Effector memory CD8-positive, alpha-beta T cell (primary cell): ENCODE measurements at places on chromosomes 7 and 10.

DNA sequence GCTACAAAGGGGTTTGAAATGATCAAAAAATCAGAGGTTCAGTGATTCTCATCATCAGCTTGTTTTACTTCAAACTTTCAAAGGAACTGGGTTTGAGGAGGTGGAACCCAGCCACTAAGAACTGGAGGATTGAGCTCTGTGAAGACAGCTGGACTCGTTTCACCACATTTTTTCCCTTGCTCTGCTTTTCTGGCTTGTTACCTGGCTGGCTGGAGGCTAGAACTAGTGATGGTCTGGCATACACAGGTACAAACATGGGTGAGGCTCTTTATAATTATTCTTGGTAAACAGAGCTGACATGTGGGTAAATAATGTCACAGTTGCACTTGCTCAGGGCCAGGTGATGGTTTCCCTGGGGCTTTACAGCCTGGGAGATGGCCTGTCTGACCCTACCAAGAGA lies 352.5 kb downstream of the FGFR2 start:
- DNase-seq, result no peak

- DNase-seq, result no peak
These were observed 140.5 kb downstream of the PTPRN2 start for GRCh38 chr7:158447151-158447505.

DNA sequence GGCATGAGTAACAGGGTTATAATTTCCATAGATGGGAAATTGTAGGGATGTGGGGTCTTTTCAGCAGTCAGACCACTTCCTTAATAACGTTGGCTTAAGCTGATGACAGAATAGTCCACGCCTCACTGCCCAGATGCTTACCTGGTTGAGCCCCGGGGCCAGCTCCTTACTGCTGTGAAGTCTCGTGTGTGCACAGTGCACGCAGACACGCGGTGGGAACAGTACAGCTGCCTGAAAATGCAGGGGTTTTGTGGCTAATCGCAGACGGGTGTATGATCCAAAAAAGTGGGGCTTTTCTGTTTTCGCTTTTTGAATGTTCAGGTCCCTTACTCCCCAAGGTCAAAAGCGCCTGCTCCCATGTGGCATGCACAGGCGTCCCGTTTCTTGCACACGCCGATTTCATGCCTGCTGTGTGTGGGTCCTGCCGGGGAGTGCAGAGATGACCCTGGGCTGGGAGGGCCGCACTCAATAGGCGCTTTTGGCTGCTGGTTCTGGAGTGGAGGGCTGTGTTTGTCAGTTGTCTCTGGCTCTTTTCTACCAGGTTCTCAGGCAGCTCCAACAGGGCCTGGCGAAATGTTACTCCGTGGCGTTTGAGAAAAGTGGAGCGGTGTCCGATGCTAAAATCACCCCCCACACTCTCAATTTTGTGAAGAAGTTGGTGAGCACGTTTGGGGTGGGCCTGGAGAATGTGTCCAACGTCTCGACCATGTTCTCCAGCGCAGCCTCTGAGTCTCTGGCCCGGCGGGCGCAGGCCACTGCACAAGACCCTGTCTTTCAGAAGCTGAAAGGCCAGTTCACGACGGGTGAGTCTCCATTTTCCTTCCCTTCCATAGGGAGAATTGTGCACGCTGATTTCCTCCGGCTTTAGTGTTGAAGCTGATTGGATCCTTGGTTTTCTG lies 116.0 kb downstream of the TRRAP start:
- no peak for DNase-seq

DNA sequence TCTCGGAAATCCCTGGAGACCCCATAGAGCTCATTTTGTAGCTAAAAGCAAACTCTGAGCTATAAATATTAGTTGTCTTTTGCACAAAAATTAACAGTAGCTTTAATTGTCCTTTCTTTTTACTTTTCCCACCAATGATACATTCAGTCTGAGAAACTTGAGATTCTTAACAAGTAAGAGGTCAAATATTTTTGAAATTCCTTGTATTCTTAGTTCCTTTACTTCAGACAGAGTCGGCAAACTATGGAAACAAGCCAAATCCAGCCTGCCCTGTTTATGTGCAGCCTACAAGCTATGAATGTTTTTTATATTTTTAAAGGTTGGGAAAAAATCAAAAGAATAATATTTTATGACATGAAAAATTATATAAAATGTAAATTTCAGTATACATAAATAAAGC lies 146.6 kb downstream of the CTNNA3 start:
- no peak for DNase-seq

- DNase-seq, result no peak
These were observed 831 bp downstream of the CCDC7 start for GRCh38 chr10:32446536-32447406.

GRCh38 chr10:28624351-28624750 lies 53.0 kb upstream of the BAMBI start:
- DNase-seq, result no peak

- no peak for DNase-seq
These were observed 209.2 kb upstream of the PPP2R2D start for GRCh38 chr10:131691481-131692090.

- no peak for DNase-seq
These were observed 205.2 kb upstream of the GHITM start for GRCh38 chr10:83934062-83934461.

- DNase-seq, result no peak
These were observed 13.4 kb downstream of the SLC29A4 start for GRCh38 chr7:5296015-5296610.

- DNase-seq, result no peak
These were observed 488.0 kb upstream of the POM121L12 start for GRCh38 chr7:52547308-52547910.

- no peak for DNase-seq
These were observed 26.3 kb upstream of the PITRM1 start for GRCh38 chr10:3198900-3199299.

- DNase-seq, result no peak
These were observed 40.0 kb downstream of the EPDR1 start for GRCh38 chr7:37960483-37960882.

- DNase-seq, result no peak
These were observed 10.5 kb downstream of the LSM5 start for GRCh38 chr7:32479574-32480200.

DNA sequence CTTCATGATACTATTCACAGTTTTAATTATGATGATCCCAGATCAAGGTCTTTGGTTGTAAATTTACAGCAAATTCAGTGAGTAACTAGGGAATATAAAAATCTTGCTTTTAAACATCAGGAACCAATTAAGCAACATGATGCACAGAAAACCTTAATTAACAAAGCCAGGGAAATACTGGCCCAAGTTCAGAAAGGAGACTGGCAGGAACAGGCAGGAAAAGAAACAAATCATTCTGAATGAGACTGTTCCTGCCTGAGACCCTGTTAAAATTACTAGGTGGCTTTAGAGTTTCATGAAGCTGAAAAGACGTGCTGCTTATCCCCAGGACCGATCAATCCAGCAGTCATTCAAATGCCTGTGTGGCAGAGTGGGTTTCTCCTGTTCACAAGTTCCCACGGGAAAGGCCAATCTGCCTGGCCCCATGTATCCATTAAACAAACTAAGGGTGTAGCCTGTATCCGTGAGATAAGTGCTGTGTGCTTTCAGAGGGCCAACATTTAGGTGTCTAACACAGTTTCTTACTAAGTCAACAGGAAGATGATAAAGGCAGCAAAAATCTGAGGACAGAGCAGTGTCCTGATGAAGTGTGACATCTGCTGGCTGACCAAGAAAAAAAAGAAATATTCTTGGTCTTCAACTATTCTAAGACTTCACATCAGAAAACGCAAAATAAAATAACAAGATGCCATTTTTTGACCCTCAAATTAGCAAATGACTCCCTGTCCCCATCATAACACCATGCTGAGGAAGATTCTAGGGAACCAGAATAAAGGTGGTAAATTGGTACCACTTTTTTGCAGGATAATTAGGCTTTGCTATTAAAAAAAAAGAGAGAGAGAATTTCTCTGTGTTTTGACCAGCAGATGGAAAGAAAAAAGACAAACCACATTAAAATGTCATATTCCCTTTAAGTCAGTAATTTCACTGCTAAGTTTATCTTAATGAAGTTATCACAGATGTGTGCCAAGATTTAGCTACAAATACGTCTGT lies 34.2 kb downstream of the PUS7 start:
- DNase-seq, result no peak

DNA sequence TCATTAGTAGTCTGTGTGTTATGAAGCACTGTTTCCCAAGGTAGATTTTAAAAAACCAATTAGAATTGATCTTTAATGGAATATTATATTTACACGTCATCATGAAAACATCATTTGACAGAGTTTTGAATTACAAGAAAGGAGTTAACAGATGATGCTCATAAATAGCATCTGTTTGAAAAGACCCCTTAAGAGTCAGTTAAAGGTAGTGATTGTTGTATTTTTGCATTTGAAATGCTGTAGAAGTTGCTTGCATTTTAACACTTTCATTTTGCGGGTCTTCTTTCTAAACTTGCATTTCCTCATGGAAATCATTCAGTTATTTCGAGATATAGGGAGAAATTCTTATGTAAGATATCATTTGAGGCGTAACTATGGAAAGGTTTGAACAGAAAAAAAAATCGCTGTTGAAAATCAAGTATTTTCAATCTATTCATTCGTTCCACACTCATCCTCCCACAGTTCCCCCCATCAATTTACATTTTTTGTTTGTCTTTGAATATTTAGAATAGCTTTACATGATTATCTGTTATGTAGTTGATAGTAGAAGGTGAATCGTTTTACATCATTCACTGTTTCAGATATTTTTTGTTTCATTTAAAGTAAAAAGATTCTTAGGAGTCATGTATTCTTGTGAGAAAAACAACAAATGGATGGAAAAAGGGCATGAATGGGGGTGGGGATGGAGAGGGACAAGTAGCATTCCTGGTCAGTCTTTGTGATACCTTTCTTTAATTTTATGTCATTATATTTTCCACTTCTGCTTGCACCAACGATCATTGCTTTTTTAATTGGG lies 3.0 kb upstream of the SKIDA1 start:
- DNase-seq, result no peak

DNA sequence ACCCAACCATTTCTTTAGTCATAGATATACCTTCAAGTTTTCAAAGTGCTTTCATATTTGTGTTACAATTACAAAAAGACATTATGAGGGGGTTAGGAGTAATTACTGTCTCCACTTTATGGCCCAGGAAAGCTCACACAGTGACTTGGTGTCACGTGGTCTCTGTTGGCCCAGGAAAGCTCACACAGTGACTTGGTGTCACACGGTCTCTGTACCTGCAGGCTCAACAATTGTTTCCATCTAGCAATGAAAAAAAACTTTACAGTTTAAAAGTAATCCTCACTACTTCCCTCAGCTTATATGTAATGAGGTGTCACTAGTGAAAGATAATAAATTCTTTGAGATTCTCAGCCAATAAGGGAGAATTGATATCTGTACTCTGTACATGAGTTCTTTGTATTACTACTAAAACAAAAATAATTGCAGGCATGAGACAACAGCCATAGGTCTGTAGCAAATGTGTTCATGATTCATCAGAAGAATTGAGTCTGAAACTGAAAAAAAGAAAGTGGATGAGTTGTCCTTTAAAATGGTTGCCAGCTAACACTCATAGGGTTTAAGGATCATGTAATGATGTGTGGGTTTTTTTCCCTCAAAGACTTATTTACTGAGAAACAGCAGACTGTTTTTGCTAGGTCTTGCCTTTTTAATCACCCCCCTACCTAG lies 10.9 kb downstream of the OGDH start:
- DNase-seq, result no peak

DNA sequence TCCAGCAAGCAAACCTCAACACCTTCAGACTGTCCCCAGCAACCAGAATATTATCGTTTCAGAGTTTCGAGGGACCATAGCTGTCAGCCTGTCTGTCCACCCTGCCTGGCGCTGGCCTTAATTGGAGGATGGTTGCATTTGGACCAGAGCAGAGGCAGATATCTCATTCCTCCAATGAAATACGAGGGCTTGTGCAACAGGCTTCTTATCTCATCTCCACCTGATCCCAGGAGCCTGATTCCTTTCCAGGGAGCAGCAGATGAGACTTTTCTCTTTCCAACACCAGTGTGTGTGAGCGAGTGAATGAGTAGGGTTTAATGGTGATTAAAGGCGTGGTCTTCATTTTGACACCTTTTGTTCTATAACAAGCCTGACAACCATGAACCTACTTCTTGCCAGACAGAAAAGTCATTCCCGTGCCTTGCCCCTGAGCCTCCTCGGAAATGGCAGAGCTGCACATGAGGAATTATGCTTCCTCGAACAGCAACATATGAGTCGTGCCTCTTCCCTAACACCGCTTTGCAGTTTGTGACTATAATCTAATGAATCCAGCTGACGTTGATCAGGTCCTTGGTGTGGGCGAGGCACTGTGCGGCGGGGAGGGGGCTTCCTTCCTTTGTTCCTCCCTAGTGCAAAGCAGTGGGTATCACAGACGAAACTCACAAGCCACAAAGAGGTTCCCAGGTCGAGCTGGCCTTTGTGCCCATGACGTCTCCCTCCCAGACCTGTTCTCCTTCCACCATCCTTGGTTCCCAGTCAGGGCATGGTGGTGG lies 147.4 kb downstream of the CUX1 start:
- DNase-seq, result no peak

- peak; percentile 31 for DNase-seq
These were observed 171.4 kb downstream of the ST7 start for GRCh38 chr7:117124591-117125220.

GRCh38 chr7:138848056-138848980 lies 50.3 kb upstream of the ATP6V0A4 start:
- no peak for DNase-seq

- no peak for DNase-seq
These were observed 48.5 kb upstream of the LEP start for GRCh38 chr7:128192497-128193142.

GRCh38 chr10:70504521-70505358 lies 26.2 kb downstream of the PALD1 start:
- no peak for DNase-seq

GRCh38 chr10:71421075-71421434 lies 24.3 kb downstream of the CDH23 start:
- DNase-seq, result no peak

DNA sequence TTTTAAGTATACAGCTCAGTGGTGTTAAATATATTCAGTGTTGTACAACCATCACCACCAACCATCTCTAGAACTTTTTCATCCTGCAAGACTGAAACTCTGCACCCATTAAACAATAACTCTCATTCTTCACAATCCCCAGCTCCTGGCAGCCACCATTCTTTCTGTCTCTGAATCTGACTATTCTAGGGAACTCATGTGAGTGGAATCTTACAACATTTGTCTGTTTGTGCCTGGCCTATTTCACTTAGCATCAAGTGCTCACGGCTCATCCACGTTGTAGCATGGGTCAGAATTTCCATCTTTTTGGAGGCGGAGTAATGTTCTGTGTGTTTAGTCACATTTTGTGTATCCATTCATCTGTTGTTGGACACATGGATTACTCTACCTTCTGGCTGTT lies 40.8 kb upstream of the PFKFB3 start:
- DNase-seq, result no peak

DNA sequence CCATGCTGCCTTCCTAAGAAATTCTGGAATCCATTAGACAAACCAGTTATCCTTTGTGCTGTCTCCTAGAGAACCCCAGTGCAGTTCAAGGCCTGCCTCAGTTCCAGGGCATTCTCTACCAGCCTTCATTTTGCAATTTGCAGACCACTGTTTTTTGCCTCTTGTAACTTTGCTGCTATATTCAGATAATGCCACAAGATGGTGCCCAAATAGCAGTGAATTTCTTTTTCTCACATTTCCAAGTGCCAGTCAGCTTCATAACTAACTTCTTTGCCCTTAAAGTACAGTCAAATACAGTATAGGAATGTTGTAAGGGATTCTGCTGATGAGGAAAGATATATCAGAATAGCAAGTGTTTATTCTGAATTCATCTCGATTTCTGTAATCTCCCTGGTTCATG lies 25.2 kb downstream of the LOXL4 start:
- DNase-seq, result no peak
